ENCODE measurements at places on chromosomes 13 and 19.
A peak's percentile ranks its signal among the peaks of the same experiment; 100 is the strongest.

DNA sequence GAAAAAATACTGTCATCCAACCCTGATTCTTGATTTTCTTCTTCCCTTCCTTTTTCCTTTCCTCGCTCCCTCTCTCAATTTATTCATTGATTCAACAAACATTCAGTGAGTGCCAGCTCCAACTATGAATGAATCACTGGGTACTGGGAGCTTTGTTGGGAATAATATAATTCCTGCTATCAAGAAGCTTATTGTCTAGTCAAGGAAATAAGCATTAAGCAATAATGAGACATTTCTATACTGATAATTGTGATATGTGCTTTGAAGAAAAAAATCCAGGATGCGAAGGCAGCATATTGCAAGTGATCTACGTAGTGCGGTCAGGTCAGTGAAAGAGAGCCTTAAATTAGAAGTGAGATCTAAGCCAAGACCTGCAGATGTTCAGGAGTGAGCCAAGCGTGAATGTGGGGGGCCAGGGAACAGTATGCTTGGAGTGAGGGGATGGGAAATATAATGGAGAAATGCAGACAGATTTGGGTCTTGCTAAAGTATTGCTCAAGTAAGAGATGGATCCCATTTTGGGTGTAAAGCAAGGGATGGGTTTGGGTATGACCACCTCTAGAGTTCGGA lies 253.5 kb downstream of the LHFPL6 start:
- DNase-seq, result no peak

GRCh38 chr13:110454956-110455355 lies 106.6 kb downstream of the RAB20 start:
- DNase-seq, result no peak

DNA sequence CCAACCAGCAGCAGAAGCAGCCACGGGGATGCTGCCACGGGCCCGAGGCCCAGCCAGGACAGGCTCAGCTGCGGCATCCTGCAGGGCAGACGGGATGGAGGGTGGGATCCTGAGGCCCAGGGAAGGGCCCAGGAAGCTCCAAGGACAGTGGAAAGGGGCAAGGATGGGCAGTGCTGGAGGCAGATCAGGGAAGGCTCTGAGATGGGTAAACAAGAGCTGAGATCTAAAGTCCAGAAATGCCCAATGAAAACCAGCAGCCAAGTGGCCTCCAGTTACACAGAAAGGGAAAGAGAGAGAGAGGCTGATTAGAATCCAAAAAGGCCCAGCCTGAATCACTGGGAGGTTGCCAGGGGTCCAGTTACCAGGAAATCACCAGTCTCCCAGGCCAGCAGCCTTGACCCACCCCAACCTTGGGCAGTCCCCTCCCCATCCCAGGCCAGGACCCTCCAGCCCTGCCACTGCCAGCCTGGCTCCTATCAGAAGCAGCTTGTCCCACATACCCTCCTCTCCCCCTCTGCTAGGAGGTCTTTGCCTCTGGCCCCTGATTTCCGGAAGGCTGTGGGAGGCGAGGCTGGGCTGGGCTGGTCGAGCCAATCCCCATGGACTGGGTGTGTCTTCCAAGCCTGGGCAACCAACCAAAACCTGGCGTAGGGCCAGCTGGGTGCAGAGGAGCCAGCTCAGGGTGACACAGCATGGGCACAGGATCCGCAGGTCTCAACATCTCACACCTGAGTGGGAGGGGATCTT lies at the start of gene CYP4F11:
CYP4F11 (minus strand) TSS at position 198 of the 747 bp plus-strand sequence; CDS start at position 77, 121 bp downstream.
- no peak for DNase-seq

DNA sequence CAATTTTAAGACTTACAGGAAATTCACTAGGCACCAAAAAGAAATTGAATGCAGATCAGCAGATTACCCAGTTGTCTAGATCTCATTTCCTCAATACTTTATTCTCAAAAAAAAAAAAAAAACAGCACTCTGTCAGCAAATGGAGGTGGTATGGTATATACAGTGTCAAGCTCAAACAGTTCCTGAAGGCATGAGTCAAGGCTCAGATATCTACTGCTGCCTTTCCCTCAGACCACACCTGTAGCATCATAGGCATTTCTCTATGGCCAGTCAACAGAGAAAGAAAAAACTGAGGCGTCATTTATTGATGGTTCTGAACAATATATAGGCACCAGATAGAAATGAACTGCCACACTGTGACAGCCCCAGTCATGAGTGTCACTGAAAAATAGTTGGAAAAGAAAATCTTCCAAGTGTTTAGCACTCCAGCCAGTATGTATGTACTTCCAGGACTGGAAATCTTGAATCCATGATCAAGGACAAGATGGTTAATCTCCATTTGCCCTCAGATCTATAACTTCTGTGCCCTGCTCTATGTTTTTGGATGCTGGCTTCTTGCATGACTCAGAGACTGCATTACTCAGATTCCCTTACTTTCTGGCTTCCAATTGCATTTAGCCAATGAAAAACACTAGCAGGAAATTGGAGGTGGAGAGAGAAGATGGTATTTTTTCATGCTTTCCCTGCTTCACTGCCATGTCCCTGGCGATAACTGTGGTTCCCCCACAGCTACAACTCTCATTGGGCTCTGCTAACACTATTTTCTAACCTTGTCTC lies 8.4 kb upstream of the COG3 start:
- DNase-seq, result no peak

DNA sequence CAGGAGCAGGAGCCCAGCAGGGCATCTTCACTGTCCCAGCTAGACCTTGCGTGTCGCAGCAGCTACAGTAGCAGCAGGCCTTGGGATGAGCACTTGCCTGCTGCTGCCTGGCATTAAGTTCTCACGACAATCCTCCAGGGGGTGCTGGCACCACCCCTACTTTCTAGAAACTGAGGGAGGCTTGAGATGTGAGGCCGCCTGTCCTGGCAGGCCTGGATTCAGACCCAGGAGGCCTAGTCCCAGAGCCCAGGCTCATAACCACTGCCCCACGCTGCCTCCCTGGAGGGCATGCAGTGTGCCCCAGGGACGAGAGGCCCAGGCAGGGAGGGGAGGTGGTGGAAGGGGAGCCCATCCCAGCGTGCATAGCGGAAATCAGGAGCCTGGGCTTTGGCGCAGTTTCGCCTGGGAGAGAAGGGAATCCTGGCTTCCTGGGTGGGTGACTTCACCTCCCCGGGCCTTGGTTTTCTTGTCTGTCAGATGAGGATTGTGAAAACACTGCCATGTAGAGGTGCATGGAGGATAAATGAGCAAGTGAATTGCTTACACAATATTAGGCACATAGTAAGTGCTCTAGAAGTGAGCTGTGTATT lies 26.1 kb downstream of the PPP5C start:
- no peak for DNase-seq

GRCh38 chr13:73090116-73090822 lies 31.5 kb downstream of the KLF5 start:
- no peak for DNase-seq

- no peak for DNase-seq
Measured at GRCh38 chr19:44702551-44703176, 3.7 kb downstream of the CEACAM16 start.

DNA sequence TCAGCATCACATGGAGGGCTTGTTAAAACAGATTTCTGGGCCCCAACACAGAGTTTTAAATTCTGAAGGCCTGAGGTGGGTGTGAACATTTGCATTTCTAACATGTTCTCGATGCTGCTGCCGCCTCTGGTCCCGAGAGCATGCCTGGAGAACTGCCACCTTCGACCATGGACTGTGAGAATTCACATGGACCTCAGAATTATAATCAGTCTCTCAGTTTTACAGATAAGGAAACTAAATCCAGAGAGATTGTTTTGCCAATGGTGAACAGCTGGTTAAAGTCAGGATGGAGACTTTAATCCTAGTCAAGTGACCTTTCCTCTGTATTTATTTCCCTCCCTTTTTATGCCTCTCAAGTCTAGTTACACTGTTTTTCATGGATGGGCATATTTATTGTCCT lies 14.7 kb downstream of the ALOX5AP start:
- DNase-seq, result no peak

DNA sequence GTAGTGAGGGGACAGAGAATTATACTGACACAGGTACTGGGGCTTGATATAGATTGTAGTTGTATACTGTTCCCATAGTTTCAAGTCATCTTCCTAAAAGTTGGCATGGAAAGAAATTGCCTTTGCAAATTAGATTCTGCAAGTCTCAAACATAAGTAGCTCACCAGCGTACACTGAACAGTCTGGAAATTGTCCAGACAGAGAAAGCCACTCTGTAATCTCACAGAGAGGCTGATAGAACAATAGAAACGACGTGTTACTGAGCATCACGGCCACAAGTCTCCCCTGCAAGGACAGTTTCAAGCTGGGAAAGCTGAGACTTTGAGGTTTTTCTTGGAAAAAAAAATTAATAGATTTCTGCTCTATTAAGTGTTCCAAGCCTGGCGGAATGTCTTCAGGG lies 228.6 kb downstream of the DNAJC15 start:
- no peak for DNase-seq

DNA sequence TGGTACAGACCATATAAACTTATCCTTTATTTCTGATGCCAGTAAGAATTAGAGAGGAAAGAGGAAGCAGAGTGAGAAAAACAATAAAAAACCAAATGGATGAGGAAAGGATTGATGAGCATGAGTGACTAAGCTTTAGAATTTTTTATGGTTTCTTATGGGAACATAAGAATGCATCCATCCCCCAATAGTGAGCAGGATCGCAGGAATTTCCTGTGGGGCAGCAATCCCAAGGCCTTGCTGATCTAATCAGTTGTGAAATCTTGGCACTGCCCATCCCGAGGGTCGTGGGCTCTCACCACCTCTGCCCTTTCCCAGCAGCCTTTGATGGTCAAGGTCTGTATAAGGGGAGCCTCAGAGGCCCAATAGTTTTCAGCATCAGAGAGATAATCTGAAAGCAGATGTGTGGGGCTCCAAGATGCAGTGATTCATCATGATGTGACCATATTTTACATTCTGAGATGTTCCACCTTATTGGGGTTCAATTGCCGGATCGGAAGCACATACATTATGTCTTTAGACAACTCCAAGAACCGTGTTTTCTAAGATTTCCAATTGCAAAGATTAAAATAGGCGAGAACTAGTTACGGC lies 222.1 kb downstream of the DNAJC15 start:
- DNase-seq, result no peak

DNA sequence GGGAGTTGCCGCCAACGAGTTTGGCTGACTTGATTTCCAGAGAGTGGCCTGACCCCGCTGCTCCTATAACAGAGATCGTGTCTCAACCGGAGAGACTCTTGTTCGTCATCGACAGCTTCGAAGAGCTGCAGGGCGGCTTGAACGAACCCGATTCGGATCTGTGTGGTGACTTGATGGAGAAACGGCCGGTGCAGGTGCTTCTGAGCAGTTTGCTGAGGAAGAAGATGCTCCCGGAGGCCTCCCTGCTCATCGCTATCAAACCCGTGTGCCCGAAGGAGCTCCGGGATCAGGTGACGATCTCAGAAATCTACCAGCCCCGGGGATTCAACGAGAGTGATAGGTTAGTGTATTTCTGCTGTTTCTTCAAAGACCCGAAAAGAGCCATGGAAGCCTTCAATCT lies 21.6 kb downstream of the NLRP4 start:
- no peak for DNase-seq

DNA sequence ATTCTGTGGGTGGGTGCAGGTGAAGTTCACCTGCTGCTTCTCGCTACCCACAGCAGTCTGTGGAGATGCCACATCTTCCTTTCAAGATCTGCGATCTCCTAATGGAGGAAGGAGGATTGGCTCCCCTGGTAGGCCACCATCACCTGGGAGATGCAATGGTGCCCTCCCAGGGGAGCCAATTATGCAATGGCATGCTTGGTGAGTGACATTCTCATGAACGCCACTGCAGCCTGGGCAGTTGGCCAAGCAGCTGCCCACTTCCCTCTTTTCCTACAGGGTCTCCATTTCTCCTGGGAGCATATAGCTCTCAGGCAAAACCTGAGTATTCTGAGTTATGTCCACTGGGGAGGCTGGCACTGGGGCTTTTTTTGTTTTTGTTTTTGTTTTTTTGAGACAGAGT lies 83.5 kb upstream of the KCTD15 start:
- no peak for DNase-seq

GRCh38 chr19:56314018-56314380 lies 640 bp downstream of the ZSCAN5A start:
- DNase-seq, result no peak

GRCh38 chr13:33678906-33679657 lies 138.9 kb upstream of the RFC3 start:
- DNase-seq, result peak; percentile 43

GRCh38 chr13:37201081-37201480 lies 95.6 kb upstream of the CSNK1A1L start:
- DNase-seq, result no peak

DNA sequence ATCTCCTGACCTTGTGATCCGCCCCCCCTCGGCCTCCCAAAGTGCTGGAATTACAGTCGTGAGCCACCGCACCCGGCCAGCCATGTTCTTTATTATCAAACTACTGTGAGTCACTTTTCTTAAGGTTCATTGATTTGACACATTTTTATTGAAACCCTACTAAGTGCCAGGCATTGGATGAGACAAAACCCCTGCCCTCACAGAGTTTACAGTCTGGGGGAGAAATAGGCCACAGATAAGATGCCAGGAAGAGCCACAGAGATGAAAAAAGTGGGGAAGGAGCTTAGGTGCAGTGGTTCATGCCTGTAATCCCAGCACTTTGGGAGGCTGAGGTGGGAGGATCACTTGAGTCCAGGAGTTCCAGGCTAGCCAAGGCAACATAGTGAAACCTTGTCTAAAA lies 14.5 kb upstream of the MAP2K2 start:
- DNase-seq, result no peak

GRCh38 chr13:20439261-20439660 lies 86.4 kb downstream of the CRYL1 start:
- no peak for DNase-seq

DNA sequence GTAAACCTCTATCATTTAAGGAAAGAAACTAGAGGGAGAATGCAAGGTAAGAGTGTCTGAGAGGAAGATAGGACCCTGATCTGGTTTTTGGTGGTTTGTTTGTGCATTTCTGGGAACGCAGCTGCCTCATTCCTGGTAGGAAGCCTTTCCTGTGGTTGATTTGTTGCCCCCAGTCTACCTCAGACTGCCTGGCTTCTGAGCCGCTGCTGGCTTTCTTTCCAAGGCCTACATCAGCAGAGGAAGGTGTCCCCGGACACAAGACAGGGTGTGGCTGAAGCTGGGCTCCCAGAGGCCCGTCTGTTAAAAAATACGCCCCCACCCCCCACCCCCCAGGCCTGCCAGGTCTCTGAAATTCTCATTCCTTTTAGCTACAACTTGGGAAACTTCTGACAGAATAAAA lies 42.6 kb downstream of the C13orf42 start:
- no peak for DNase-seq

GRCh38 chr13:113096052-113096744 lies 9.4 kb upstream of the F7 start:
- DNase-seq, result no peak

GRCh38 chr19:42555317-42555716 lies 27.0 kb upstream of the CEACAM1 start:
- DNase-seq, result no peak

DNA sequence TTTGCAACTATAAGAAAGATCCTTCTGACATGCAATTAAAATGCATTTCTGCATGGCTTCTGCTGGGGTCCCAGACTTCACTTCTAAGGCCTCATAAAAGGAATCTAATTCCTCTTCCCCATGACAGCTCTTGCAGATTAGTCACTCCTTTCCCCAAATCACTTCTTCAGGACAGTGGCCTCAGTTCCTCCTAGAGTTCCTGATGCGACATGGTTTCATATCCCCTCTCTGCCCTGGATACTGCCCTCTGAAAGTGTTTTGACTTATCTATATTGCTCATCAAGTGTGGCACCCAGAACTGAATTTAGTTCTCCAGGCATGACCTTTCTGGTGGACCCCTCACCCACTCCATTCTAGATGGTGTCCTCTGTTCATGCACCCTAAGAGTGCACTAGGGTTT lies 238.1 kb downstream of the FOXO1 start:
- DNase-seq, result no peak

All from CD4-positive, alpha-beta T cell (primary cell).